ENCODE measurements at places on chromosomes 11 and 22. TPM values are rescaled to one million over a fixed set of nuclear protein-coding genes. Genes with fewer than 3 reads are reported as not detected.
A peak's percentile ranks its signal among the peaks of the same experiment; 100 is the strongest.

DNA sequence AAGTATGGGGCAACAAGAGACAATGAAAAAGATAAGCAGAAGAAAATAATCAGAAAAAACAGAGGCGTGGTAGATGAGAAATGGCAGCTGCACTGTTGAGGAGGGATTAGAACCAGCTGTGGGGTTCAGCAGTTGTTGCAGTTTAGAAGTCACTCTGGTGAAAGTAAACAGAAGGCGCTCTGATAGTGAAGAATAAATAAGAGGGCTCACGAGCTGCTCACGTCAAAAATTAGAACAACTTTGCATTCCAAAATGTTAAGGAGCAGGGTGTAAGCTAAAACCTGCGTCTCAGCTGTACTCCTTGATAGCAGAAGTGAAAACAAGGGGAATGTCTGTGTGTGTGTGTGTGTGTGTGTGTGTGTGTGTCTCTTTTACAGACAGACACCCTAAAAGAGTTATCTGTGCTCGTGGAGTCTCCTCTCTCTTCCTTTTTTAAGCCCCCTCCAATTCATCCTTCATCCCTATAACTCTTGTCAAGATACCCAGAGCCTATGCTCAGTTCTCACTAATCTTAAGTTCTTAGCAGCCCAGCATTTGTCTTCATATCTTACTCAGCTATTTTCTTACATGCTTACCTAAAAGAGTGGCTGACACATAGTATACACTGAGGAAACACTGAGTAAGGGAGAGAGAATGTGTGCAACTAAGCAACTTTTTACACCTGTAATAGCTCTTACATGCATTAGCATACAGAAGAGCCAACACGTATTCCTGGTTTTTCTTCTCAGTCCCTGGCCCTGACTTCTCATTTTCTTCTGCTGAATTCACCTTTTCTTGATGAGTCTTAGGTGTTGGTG is 8.9 kb downstream of the TTC17 start:
- DNase-seq: no peak

DNA sequence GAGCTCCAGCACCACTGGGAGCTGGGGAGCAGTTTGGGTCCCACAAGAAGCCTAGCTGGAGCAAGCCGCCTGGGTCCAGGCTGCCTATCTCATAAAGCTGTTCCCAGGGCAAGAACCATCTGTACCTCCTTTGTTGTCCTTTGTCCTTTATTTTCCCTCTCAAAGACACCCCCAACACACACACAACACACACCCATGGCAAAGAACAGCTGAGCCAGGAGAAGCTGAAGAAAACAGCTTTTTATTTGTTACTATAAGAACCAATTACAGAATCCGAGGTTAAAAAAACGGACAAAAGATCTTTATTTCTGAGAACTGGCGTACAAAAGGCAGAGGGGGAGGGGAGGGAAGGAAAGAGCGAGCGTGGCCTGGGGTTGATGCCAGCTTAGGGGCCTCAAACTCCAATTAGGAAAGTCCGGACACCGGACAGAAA is 1.7 kb upstream of the TUT1 start:
- no peak for DNase-seq

DNA sequence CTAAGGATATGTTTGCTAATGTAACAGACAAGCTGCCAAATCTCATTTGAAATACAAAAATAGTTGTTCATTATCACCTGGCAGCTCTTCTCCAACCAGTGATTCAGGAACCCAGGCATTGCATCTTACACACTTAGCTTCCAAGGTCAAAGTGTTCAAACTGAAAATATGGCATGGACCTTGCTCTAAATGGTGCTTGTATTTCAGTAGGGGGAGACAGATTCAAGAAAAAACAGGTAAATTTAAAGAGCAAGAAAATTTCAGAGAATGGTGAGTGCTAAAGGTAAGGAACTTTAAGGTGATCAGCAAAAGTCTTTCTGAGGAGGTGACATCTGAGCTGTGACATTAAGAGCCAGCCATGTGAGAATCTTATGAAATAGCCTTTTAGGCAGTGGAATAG is 82.8 kb upstream of the E2F8 start:
- DNase-seq: no peak

DNA sequence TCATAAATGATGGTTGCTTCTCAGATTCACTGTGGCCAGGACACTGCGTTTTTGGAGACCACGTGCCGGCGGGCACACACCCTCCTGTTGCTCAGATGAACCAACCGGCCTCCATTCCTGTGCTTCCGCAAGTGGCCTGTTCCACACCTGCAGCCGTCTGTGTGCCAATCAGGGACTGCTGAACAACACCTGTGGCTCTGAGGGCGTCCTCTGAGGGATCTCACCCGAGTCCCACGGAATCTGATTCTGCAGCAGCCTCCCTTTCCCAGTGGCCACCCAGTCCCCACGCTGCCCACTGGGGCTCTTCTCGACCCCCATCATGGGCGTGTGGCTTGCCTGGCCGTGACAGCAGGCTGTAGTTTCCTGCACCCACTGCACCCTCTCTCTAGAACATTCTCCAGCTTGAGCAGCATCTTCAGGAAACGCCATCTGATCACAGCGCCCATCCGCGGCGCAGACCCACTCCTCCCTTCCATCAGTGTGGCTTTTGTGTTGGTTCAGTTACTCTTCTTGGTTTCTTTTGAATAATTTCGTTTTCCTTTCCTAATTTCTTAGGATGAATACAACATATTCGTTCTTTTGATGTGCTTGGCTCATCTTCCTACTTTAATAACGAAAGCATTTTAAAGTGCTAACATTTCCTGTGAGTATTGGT is 100.3 kb upstream of the SLC22A12 start:
- no peak for DNase-seq

GRCh38 chr22:23218867-23219251 is 38.5 kb downstream of the BCR start:
- DNase-seq: no peak

DNA sequence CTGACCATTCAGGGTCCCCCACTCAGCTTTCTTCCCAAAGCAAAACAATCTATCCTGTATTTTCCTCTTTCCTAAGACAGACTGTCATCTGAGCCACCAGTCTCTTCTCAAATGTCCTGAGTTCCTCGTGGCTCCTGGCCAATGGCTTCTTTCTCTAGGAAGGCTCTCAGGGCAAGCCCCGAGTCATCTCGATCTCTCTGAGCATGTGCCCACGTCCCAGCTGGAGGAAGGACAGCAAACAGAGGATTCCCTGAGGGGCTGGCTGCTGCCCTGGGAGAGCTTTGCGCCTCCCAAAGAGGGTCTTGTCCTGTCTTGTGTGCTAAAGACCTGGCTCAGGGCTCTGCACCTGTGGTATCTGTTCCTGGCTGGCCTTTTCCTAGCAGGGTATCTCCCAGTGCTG is 8.3 kb downstream of the SLC37A2 start:
- no peak for DNase-seq

DNA sequence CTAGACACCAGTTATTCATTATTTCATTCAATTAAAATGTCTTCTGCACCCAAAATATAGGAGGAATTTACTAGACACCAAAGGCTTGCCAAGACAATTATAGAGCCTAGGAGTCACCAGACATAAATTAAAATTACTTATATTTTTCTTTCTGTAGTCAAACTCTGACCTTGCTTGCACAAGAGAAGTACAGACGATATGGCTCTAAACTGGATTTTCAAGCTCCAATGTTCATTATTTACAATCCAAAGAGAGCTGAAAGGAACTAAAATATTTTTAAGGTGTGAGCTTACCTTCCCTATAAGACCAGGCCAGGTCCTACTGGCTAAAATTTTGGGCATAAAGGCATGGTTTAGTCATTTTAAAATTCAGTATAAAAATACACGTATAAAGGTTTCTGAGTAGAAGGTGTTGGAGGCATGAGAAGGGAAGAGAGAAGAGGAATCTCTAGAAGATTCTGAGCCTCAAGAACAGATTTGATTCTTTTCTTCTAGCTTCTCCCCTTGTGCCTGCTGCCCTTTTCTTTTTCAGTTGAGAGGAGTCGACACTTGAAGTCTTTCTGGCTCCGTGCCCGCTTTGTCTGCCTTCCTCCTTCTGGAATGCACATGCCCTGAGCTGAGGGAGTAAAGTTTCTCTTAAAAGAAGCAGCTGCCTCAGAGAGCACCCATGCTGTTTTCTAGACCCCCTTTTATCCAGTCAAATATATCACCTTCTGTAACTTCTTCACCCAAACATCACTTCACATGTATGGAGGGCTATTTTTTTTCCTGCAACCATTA is 13.5 kb downstream of the C11orf97 start:
- peak; percentile 22 for DNase-seq

DNA sequence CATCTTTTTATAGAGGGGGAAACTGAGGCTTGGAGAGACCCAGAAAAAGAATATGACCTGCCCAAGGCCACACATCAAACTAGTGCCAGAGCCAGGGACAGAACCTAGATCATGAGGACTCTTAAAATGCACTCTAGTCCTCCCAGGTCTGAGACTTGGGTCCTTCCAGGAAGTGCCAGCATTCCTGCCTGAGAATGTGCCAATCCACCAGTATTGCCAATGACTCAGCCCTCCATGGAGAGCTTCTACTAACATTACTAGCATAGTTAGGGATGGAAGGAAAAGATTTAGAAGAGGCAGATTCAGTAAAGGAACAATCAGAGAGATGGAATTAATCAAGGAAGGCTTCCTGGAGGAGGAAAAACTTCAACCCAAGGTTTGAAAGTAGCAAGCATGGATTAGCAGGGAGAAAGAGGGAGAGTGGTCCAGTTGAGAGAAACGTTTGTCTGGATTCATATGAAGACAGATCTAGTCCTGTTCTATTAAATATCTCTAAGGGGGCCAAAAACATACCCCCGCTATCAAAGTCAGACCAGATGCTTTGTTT is 20.1 kb upstream of the SMIM35 start:
- DNase-seq: no peak

DNA sequence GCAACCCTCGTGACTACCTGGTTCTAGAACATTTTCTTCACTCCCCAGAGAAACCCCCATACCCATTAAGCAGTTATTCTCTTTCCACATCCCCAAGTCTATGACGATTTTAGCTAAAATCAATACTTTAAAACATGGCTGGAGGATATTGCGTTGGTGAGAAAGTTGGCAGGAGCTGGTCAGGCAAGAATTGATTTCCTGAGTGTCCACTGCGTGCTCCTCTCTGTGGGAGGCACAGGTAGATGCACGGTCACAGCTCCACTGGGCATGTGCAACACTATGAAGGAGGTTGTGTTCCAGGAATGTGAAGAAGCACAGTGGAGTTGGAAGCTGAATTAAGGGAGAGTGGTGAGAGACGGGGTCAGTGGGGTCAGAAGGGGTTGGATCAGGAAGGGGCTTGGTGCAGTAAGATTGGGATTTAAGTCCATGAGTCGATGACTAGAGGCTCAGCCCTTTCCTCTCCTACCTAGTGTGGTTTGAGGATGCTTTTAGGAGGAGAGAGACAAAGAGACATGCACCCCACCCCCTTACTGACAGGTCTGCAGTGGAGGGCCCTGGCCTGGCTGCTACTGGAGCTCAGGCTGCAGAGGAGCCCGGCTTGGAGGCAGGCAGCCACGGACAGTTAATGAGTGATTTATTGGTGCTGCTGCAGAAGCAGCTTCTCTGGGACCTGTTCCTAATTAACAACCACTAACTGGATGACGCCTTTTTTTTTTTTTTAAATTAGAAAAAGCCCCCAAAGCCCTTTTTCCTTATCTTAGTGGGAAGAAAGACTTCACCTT is 395.6 kb downstream of the TENM4 start:
- no peak for DNase-seq

DNA sequence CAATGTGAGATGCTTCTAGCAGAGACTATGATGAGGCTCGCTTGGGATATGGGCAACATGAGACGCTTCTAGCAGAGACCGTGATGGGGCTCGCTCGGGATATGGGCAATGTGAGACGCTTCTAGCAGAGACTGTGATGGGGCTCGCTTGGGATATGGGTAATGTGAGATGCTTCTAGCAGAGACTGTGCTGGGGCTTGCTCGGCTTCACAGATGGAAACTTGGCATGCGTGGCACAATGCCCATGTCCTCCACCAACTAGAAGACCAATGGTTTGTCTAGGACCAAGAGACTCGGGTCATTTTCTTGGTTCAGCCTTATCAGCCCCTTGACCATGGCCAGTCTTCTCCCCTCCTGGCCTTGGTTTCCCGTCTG is 7.1 kb downstream of the MYEOV start:
- no peak for DNase-seq

- no peak for DNase-seq
Measured at GRCh38 chr11:94885133-94885532, 88.2 kb downstream of the CWC15 start.

DNA sequence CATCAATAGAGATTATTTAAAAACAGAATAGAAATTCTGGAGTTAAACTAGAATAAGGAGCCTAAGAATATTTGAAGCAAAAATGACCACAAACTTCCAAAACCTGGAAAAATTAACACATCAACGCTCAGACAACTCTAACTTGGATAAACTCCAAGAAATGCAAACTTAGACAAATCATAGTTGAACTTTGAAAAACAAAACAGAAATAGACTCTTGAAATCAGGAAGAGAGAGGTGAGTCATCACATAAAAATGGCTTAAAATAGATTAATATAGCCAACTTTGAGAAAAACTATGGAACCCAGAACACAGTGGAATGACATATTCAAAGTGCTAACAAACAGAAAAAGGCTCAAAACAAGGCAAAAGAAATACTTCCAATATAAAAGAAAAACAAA is 974.2 kb downstream of the JRKL start:
- DNase-seq: no peak

DNA sequence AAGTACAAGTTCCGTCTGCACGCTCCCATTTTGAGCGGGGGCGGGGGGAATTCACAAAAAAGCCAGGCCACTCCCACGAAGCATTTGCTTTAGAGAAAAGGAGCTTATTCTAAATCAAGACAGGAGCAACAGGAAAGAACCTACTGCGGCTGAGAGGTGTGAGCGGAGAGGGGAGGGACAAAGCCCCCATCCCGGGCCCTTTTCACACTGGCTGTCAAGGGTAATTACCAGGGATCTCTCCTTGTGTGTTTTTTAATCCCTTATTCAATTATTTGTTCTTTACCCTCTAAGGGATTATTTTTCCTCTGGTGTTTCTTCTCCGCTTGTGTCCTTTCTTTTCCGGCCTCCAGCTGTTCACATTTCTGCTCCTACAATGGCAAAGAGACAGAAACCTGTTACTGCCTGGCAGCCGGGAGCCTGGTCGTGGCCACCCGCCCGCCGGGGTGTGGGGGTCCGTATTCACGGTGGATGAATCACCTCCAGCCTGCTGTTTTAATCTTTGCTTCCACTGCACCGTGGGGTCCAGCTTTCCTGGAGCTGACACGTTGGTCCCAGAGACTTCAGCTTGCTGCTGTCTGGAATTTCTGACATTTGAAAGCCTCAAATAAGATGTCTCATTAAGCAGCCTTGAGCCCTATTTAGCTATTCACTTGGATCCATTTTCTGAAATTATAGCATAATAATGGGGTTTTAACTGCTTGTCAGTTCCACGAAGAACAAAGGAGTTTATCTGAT is 61.4 kb upstream of the FADD start:
- DNase-seq: no peak

GRCh38 chr22:40401532-40401931 is 31.1 kb downstream of the SGSM3 start:
- DNase-seq: no peak

The TEX12 gene
- not detected for polyA plus RNA-seq

The EMID1 gene
- polyA plus RNA-seq: 18.2 TPM

The SOX6 gene
- polyA plus RNA-seq: not detected

The LDLRAD3 gene
- polyA plus RNA-seq: 26.9 TPM

The KRTAP5-10 gene
- polyA plus RNA-seq: not detected

The TOLLIP gene
- polyA plus RNA-seq: 34.3 TPM

The TSSK2 gene
- polyA plus RNA-seq: not detected

The APOBEC3F gene
- 2.4 TPM for polyA plus RNA-seq

Data from muscle of arm (tissue), 14 donors.